ENCODE measurements at places on chromosomes 2 and 18.

DNA sequence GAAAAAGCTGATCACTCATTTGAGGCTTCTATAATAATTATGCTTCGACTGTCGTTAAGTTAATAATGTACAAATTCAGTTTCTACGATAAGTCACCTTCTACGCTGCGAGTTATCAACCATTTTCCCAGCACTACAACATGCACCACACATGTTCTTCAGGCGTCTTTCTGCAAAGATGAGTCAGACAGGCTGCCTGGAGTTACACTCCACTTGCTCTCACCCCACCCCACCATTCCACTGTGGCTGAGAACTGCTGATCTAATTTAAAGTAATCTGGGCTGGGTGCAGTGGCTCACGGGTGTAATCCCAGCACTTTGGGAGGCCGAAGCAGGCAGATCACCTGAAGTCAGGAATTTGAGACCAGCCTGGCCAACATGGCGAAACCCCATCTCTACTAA lies 218.6 kb downstream of the DYM start:
- no peak for DNase-seq

DNA sequence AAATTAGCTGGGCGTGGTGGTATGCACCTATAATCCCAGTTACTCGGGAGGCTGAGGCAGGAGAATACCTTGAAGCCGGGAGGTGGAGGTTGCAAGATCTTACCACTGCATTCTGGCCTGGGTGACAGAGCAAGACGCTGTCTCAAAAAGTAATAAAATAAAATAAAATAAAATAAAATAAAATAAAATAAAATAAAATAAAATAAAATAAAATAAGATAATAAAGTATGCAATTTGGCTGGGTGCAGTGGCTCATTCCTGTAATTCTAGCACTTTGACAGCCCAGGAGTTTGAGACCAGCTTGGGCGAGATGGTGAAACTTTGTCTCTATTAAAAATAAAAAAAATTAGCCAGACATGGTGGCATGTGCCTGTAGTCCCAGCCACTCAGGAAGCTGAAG lies 85.6 kb upstream of the XPO1 start:
- no peak for DNase-seq

DNA sequence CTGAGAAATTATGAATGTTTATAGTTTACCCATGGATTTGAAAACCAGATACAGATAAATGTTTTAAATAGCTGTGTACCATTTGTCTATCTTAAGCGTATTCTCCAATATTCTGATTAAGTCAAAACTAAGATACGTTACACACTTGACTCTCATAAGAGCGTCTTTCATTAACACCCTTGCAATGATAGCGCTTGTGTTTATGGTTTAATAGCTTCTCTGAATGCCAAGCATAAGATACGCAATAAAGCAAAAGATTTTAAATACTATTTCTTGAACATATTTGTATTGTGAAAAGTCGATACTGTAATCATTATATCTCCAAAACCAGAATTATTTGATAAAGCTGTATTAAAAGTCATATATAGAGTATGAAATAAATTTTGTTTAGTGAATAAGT lies 3.0 kb downstream of the CALCRL start:
- DNase-seq: no peak

GRCh38 chr2:232329716-232330067 lies 48.9 kb upstream of the ALPP start:
- DNase-seq: no peak

DNA sequence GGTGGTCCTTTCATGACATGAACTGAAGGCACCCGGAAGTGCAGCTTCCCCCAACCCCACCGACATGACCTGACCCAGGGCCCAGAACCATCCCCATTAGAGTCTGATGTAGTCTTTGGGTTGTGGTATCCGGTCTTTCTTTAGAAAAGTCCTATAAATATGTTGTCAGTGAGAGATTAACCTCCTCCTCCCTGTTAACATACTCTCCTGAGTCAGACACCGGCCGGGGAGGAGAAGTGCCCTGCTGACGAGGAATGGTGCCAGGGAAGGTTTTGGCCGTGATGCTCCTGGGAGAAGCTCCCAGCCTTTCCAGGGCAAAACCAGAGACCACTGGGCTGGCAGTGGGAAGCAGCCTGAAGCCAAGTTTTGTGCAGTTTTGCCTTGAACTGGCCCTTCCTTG lies 109.0 kb downstream of the LAMA3 start:
- DNase-seq: no peak

GRCh38 chr18:78492813-78493371 lies 486.7 kb upstream of the SALL3 start:
- no peak for DNase-seq

DNA sequence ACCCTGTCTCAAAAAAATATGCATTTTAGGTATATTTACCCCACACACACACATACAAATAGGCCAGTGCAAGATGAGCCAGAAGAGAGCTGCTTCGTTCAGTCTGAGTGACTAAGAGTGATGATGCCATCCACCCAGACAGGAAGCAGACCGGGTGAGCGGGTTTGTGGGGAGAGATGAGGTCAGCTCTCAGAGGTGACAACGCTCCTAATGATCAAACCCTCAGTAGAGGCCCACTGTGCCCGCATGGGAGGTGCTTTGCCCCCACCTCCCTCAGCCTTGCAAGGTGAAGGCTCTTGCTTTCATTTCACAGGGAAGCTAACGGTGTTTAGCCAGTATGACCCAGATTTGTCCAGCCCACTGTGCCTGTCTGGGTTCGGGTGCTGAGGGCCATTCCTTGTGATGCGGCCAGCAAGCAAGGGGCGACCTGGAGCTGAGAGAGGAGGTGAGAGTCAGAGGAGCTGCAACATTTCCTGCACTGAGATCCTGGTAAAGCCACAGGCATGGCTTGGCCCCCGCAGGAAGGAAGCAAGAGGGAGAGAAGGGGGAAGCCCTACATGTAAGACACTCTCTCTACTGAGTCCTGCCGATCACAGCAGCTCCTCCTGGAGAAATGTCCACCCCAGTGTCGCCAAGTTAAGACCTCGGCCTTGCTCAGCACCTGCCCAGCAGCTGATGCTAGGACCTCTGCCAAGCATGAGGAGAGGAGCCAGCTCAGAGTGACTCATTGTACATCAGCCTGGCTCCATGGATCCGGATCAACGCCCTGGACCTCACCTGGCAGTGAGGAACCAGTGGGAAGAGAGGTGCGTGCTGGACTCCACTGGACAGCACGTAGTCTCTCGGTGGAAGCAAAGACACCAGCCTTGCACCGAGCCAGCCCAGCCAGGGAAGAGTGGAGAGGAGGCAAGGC lies 37.0 kb downstream of the NIFK start:
- DNase-seq: peak; percentile 93

DNA sequence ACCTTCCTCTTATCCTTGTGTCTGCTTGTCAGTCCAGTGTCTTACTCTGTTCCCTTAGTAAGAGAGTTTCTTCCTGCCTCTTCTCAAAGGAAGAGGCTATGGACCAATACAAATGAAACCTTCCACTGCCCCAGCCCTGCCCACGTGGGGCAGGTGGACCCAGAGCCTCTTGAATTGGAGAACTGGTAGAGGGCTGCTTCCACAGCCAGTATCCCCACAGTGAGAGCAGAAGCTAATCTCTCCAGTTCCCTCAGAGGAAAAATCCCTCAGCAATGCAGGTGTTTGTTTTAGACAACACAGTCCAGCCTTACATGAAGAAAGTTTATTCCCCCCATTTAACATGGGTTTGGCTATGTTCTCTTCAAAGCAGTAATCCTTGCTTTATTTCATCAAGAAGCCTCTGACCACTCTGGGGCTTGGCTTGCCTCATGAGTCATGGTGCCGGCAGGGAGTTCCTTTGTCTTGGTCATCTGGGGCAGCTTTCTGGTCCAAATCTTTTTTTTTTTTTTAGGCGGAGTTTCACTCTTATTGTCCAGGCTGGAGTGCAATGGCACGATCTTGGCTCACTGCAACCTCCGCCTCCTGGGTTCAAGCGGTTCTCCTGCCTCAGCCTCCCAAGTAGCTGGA lies 6.5 kb upstream of the CYBRD1 start:
- DNase-seq: peak; percentile 24

DNA sequence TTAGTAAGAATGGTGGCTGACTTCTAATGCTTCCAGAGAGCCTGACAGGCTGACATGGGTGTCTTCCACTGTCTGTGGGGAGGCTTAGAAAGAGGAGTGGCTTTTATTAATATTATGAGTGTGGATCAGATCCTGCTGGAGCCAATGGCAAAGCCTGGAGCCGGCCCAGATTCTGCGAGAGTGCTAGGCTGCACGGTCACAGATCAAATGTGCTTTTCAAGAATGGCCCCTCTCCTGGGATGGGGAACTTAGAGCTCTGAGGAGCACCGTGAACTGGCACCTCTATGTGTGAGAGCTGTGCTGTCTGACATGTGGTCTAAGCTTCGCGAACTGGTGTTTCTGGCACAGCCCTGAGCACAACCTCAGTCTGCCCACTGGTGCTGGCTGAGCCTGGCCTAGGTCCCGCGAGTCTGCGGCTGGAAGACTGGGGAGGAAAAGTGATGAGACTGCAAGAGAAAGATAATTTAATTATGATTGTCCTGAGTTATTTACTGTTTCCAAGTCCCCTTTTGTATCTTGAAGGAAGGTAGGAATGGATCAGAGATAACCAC lies 70.4 kb downstream of the ASAP2 start:
- DNase-seq: no peak

- no peak for DNase-seq
Measured at GRCh38 chr2:54047091-54047490, 68.3 kb upstream of the ACYP2 start.

GRCh38 chr2:201854221-201854801 lies 48.0 kb downstream of the CDK15 start:
- DNase-seq: peak; percentile 75

GRCh38 chr2:8229546-8229986 lies 452.3 kb upstream of the ID2 start:
- DNase-seq: peak; percentile 68

Data from urothelium cell line (cell line).